T47D (cell line): ENCODE measurements at places on chromosomes 1 and 21.
A peak's percentile ranks its signal among the peaks of the same experiment; 100 is the strongest.

GRCh38 chr1:20691872-20692271 lies 25.9 kb downstream of the KIF17 start:
- no peak for DNase-seq

GRCh38 chr1:147267711-147268110 lies 25.2 kb downstream of the CHD1L start:
- DNase-seq = no peak

DNA sequence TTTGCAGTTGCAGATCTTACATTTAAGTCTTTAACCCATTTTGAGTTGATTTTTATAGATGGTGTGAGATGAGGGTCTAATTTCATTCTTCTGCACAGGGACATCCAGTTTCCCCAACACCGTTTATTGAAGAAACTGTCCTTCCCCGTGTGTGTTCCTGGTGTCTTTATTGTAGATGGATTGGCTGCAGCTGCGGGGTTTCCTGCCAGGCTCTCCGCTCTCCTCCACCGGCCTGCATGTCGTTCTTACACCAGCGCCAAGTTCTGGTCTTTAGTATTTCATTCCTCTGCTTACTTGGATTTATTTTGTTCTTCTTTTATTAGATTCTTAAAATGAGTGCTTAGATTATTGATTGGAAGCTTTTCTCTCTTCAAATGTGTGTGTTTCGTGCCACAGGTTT lies 98.9 kb upstream of the COL6A1 start:
- no peak for DNase-seq

- DNase-seq = no peak
Measured at GRCh38 chr1:102901996-102902395, 206.3 kb downstream of the COL11A1 start.

GRCh38 chr1:198936371-198937083 lies 297.7 kb downstream of the PTPRC start:
- peak; percentile 47 for DNase-seq

- no peak for DNase-seq
Measured at GRCh38 chr1:185338719-185339622, 21.9 kb upstream of the IVNS1ABP start.

DNA sequence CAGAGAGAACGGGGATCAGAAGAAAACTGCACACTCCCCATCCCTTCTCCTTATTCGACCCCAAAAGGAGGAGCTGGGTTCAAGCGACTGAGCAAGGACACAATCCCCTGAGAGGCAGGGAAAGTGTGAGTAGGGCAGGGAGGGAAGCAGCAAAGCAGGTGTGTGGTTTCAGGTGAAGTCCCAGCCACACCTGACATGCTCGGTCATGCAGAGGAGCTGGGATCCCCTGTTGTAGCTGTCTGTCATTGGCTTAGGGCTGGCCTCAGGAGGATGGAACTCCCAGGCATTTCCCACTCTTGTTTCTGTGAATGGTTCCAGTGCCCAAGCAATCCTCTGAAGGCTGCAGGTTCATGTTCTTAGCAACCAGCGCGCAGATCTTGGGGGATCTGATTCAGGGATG lies 150.7 kb downstream of the DSCAM start:
- DNase-seq = no peak

DNA sequence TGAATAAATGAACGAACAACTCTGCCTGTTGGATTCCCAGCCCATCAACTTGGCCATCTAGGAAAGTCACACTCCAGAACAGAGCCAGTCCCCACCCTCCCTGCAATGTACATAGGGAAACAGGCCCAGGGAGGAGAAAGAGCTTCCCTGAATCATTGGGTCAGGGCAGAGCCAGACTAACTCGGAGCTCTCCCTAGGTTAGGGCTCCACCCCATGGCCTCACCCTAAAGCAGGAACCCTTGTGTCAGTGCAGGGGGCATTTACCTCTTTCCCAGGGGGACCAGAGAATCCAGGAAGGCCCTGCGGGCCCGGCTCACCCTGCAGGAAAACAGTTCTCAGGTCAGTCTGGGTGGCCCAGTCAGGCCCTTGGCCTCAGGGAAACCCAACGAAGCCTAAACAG lies 11.6 kb downstream of the COL9A2 start:
- DNase-seq = peak; percentile 49

DNA sequence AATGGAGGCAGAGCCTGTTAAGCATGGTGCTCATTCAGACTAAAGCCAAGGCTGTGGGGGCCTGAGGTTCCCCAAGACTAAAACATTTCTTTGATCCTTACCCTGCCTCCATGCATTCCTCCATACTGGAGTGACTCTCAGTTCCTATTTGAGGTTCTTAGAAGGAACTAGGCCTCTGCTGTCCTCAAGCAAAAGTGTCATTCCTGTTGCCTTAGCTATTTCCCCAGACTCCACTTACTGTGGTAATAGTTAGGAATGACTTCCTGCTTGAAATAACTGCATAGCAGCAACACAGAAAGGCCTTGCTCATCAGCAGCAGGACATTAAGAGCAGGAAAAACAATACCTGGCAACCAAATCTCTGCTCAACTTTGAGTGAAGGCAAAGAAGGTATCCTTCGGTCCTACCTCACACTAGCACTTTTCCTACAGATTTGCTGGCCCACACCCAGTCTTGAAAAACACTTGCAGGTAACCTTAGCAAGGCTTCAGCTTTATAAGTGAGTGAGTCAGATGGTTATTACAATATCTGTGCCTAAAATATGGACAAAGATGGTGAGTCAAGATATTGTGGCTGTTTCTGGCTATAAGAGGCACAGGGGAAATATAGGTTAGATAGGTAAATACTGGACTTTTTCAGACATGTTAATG lies 14.8 kb downstream of the LRRC41 start:
- DNase-seq = no peak

- DNase-seq = no peak
Measured at GRCh38 chr1:222772996-222773379, 36.0 kb downstream of the FAM177B start.

DNA sequence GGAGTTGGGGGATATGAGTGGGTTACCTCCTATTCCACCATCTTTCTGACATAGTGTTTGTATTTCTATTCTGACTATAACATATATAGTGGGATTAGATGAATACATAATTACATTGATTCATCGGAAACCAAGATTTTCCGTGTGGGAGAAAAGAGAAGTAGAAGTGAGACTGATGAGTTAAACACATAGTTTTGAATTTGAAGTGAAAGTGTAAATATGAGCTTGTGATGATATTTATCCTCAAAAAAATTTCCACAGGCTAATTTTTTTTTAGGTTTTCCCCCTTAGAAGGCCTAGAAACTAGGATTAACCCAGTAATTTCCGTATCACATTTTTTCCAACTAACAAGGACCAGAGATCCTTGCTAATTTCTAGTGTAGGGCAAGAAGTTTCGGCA lies 6.9 kb downstream of the CD1B start:
- no peak for DNase-seq

DNA sequence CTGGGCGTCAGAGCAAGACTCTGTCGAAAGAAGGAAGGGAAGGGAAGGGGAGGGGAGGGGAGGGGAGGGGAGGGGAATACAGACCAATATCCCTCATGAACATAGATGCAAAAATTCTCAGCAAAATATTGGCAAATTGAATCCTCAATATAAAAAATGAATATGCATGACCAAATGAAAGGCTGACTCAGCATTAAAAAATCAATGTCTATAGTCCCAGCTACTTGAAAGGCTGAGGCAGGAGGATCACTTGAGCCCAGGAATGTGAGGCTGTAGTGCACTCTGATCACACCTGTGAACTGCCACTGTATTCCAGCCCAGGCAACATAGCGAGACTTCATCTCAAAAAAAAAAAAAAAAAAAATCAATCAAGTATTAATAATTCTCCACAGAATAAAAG lies 24.0 kb downstream of the BATF3 start:
- no peak for DNase-seq

- DNase-seq = no peak
Measured at GRCh38 chr1:116376729-116377086, 3.7 kb downstream of the ATP1A1 start.

DNA sequence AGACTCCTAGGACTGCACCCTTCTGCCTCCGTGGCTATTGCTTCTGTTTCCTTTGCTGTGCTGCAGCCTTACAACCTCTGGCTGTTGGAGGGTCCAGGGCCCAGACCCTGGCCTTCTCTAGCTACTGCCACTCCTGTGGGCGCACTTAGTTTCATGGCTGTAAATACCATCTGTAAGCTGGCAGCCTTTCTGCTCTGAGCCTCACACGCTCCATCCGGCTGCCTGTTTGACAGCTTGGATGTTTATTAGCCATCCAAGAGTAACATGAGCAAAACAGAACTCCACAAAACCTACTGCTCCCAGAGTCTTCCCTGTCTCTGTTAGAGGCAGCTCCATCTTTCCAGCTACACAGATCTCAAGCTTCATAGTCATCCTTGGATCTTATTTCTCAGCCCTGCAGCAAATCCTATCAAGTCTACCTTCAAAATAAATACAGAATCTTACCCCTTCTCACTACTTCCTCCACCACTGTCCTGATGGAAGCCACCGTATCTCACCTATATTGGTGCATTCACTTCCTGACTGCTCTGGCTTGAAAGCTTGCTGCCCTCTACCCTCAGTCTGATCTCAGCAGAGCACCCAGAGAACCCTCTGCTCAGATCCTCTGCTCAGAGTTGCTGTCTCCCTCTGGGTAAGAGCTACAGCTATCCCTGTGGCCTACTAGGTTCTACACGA lies 19.1 kb downstream of the SLC25A33 start:
- DNase-seq = no peak

DNA sequence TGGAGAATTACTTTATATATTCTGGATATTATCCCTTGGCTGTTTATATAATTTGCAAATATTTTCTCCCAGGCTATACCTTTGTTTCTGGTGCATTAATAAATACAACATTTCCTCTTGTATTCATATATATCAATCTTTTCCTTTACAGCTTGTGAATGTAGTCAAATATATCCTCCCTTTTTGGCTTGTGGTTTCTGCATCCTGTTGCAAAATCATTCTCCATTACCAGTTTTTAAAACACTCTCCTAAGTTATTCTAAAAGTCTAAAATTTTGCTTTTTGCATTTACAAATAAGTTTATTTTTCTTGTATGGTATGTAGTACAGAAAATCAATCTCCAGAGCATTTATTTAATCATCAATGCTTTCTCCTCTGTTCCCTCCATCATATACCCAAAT lies 909.4 kb downstream of the ADGRL2 start:
- no peak for DNase-seq

DNA sequence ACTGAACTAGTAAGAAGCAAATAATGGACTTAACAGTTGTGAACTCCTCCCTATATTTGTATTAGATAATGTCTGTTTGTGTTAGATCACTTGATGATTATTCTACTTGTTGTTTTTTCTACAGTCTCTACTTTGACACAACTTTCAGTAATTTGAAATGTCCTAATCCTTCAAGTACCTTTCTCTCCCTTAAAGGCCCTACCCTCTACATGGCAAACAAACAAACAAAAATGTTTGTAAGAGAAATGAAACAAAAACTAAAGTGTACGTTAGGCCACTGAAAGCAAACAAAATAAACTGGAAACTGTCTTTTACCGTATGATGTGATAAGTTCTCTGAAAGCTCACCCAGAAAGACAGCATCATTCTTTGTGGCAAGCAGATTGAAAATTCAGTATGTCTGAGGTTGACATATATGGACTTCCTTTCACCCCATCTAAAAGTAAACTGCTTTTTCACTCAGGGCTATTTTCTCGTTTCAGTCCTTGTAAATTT lies 255.9 kb upstream of the SNX7 start:
- DNase-seq = no peak

GRCh38 chr21:23016617-23017016 lies 2018.4 kb downstream of the NCAM2 start:
- DNase-seq = peak; percentile 55

GRCh38 chr1:168405906-168406549 lies 125.4 kb downstream of the TBX19 start:
- DNase-seq = no peak

DNA sequence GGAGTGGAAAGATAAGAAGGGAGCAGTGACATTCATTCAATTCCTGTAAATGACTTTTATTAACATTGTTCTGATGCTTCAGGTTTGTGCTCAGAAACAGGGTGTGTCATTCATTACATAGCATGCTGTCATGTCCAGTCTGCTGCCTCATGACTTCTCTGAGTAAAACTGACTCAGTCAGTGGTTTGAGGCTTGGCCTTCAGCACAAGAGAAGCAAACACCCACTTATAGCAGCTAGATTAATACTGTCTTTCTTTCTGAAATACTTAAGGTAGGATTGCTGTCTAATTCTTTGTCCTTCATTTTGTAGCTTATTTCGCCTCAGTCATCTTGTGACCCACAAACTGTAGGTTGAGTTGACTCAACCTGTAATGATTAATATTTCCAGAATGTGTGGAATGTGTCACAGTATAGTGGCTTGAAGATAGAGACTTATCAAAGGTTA lies 32.9 kb downstream of the RASAL2 start:
- peak; percentile 6 for DNase-seq

DNA sequence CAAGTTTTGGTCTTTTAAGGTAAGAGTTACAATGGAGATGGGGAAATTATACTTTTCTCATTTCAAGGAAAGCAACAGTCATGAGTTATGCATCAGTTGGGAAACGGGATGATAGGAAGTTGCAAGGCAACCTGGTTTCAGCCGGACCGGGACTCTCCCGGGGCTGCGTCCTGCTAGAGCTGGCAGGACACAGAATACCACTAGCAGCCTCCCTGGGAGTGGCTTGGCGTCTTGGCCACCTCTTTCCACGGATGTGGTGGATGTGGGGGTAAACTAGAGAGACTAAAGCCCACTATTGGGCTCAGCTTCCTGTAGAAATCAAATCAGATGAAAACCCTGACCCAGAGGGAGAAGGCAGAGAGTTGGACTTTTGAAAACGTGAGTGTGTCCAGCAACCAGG lies 71.9 kb downstream of the ADARB1 start:
- no peak for DNase-seq

GRCh38 chr1:227234998-227235405 lies 83.3 kb downstream of the CDC42BPA start:
- peak; percentile 79 for DNase-seq

DNA sequence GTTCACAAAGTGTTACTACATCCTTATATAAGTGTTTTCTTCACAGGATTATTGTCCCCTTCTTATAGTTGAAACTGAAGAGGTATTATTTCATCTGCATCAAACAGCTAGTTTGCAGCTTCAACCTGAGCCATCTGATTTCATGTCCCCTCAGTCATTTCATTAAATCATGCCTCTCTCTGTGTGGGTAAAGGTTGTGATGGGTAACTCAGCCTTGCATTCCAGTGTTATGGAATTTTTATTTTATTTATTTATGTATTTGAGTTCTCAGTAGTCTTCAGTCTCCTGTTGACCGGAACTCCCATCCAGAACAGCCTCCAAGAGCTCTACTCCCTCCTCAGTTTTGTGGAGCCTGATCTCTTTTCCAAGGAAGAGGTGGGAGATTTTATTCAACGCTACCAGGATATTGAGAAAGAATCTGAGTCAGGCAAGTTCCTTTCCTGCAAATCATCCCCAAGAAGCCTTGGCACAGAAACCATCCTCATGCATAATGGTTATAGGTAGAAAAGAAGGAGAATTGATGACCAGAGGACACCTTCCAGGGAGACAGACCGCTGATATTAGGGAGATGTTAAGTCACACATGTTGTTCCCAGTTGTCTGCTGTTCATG lies 21.8 kb downstream of the CHD1L start:
- DNase-seq = no peak

DNA sequence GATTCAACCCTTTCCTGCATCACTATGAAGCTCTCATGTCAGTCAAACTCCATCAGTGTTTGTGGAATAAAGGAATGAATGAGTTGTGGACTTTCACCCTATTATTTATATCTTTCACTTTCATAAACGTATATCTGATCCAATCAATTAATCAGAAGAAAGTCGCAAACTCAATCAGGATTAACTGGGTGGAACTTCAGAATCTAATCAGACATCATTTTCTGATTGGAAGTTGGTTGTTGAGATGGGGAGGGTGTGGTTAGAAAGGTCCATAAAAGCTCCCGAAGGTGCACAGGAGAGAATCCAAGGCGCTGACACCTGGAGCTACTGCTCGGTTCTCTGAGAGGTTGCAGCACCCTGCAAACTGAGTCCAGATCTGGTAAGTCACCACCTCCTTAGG lies at the start of gene PRAMEF12:
TSS of gene PRAMEF12 (plus strand) at position 301 of the 400 bp plus-strand sequence. CDS start 1,130 bp downstream, outside the sequence.
- no peak for DNase-seq
